GM23248 (cell line): ENCODE measurements at places on chromosomes 3 and 15.

- no peak for DNase-seq
Observed at GRCh38 chr3:324423-324822, 127.9 kb downstream of the CHL1 start.

DNA sequence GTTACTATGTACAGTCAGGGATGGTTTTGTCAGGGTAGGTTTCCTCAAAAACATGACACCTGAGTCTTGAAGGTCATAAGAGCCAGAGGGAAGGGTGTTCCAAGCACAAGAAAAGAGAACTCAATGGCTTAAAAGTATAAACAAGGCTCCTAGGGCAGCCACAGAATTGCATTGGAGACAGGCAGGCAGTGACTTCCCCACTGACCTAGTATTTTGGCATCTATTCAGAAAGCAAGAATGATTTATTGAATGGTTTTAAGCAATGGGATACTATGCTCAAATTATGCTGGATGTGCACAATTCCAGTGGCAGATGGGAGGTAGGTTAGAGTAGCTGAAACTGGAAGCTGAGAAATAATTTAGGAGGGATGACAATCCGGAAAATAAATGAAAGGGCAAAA, 54.0 kb downstream of the TSC22D2 start:
- DNase-seq: no peak

DNA sequence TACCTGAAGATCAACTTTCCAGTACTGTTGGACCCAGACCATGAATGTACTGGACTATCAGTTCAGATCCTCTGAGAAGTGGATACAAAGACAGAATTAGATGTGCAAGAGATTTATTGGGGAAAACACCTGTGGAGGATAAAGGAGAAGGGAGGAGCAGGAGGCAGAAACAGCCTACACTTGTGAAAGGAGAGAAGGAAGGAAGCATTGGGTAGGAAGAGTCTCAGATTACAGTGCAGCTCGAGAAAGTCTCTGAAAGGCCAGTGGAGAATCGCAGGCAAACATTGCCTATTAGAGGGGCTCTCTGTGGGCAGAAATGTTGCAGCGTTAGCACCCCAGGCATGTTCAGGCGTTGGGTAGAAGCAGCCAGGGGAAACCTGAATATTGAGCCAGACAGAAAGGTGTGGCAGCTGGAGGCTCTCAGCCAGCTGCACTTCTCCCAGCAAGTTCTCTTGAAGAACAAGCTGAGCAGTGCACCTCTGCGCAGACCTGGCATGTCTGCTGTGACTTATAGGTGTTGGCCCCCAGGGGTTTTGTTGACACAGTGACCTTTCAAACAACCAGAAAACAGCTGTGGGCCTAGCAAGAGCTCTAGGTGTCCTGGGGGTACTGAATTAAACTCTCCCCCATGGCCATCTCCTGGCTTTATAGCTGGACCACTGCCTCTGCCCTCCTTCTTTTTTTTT, 7.0 kb downstream of the CHST14 start:
- no peak for DNase-seq

GRCh38 chr3:64694114-64694513, 6.3 kb upstream of the ADAMTS9 start:
- no peak for DNase-seq

DNA sequence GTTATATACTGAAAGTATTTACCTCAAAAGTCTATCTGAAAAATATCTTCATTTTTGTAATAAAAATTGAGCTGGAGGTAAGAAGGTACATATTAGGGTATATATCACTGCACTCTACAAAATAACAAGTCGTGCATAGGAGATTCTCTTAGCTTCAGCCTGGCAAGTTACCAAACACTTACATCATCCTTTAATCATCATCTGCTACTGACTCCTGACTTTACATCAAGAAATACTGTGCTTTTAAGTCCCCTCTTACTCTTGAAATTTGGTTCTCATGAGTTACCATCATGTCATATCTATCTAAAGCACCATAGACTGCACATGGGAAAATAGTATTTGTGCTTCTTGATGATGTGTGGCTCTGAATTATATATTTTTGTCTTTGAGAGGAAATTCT, 50.8 kb downstream of the LYSMD4 start:
- peak; percentile 82 for DNase-seq

- no peak for DNase-seq
Observed at GRCh38 chr3:144270100-144270499, 298.5 kb downstream of the DIPK2A start.

- no peak for DNase-seq
Observed at GRCh38 chr15:77846986-77847385, 214.3 kb upstream of the LINGO1 start.
